NK-92 treated with Interleukin-12 subunit alpha and Interleukin-12 subunit beta, amount 100 ng/mL, for 24 hours (cell line): ENCODE measurements at places on chromosomes 12 and 14.

- no peak for DNase-seq
Observed at GRCh38 chr12:14883686-14884085, 2.0 kb downstream of the MGP start.

DNA sequence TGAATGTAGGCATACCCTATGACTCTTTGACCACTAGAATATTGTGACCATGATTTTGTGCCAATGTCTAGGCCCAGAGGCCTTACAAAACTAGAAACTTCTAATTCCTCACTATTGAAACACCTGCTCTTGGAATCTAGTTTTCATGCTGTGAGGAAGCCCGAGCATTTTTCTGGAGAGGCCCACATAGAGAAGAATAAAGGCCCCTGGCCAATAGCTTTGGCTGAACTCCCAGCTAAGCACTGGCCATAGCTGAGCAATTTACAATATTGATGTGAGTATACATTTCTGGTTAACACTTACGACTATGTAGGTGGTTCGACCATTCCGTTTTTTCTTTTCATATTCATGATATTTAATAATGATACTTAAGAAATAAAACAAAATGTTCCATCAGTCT lies 190.3 kb downstream of the KCNH5 start:
- no peak for DNase-seq

GRCh38 chr12:89368391-89368790 lies 16.1 kb upstream of the DUSP6 start:
- no peak for DNase-seq

DNA sequence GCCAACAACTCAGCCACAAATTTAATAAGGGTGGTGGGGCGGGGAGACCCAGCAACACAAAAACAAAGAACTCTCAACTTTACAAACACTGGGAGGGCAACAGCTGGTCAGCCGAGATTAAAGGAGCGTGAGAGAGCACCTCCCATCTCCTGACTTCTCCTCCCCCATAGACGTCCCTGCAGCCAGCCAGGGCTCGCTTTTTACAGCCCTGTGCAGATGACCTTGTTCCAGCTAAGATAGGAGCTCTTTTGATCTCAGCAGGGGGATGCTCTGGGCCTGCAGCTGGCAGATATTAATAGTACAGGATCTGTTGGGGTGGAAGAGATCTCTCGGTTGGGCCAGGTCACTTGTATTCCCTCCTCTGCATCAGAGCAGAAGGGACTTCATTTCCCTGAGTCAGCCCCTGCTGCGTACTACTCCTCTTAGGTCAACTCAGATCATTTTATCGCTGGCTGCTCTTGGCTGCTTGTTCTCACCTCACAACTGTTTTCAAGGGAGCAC lies 475.8 kb downstream of the RAD51B start:
- DNase-seq, result no peak

- DNase-seq, result no peak
Observed at GRCh38 chr14:88563845-88564244, 1.0 kb downstream of the ZC3H14 start.

DNA sequence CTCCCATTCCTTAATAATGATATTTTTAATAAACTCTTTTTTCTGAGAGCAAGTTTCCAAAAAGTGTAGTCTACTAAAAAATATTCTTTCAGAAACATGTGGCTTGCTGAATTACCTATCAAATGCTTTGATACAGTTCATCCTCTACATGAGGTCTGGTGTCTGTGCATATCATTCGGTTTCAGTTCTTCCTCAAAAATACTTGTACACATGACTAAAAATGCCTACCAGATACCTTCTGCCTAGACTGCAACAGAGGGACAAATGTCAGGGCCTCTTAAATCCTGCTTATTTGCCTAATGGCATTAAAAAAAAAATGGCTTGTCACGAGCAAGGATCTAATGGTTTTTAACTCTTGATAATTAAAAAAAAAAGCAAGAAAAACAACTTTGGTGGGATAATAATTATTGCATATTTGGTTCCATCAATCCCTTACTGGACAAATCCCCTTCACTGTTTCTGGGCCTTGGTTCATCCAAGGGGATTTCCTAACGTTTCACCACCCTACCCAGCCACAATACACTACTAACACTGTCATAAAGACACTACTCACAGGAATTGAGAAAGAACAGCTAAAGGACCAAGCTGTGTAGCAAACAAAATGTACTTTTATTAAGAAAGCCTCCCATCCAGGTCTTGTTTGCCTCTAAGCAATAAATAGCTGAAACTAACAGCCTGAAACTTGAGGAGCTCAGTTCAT lies 45.7 kb downstream of the PARP11 start:
- no peak for DNase-seq

DNA sequence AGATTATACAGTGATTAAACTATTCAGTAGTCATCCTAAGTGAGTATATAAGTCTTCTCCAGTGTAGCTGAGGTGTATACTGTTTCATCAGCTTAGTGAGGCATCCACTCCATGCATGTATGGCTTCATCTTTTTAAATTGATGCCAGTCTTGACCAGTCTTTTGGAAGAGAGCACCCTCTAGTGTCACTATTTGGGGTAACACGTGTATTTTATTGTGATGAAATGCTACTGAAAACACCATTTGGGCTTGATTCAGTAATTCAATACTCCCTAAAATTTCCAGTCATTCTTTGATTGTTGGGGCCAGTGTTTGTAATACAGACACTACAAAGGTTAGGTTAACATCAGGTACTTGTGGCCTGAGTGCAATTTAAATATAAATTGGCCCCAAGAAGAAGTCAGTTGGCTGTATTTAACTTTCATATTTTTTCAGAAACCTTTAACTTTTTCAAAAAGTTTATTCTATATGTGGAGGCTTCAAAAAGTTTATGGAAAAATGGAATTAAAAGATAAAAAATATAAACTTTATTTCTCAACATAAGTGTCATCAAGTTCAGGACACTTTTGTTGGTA lies 35.3 kb downstream of the MIPOL1 start:
- DNase-seq, result no peak

GRCh38 chr14:99230208-99231151 lies 41.5 kb downstream of the BCL11B start:
- no peak for DNase-seq

GRCh38 chr12:131740626-131741025 lies 29.7 kb downstream of the SFSWAP start:
- no peak for DNase-seq

- DNase-seq, result no peak
Observed at GRCh38 chr12:1741154-1741949, 50.5 kb downstream of the ADIPOR2 start.
